ENCODE measurements at places on chromosomes 4 and X.

- no peak for DNase-seq
These were observed 31.1 kb downstream of the CCKAR start for GRCh38 chr4:26459054-26459755.

GRCh38 chr4:159884989-159885388 lies 782.1 kb downstream of the RAPGEF2 start:
- no peak for DNase-seq

DNA sequence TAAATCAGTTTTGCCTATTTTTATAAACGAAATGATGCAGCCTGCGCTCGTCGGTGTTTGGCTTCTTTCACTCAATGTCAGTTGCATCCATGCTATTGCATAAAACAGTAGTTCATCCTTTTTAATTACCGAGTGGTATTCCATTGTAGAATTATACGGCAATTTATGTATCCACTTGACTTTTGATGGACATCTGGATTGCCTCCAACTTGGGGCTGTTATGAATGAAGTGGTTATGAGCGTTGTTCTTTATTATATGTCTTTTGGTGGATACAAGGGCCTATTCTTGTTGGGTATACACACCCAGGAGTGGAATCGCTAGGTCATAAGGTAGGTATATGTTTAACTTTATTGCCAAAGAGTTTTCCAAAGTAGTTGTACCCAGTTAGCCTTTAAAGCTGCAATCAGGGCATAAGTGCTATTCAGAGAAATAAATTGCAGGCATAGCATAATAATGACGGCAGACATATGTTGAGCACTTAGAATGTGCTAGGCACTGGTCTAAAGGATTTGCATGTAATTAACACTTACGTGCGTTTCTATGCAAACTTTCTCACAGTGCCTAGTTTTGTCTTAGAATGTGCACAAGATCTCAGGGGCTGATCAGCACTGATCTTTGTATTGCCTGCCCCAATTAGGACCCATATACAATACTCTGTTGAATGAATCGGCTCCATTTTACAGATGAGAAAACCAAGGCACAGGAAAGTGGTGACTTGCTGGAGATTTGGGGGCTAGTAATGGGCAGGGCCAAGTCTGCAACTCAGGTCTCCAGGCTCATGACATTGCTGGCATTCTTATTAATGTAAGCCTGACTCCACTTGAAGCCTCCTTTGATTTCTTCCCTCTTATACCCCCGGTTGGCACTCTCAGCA lies 407.0 kb downstream of the BCOR start:
- DNase-seq = no peak

- DNase-seq = no peak
These were observed 15.8 kb downstream of the SORBS2 start for GRCh38 chr4:185796176-185796575.

GRCh38 chr4:146143888-146144287 lies 31.6 kb upstream of the LSM6 start:
- DNase-seq = no peak

DNA sequence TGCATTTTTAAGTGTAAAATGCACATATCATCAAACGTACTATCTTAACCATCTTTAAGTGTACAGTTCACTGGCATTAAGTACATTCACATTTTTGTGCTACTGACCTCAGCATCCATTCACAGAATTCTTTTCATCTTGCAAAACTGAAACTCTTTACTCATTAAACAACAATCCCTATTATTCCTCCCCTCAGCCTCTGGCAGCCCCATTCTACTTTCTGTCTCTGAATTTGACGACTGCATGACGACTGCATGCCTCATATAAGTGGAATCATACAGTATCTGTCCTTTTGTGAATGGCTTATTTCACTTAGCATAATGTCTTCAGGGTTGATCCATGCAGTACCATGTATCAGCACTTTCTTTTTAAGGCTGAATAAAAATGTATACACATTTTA lies 38.7 kb downstream of the CNKSR2 start:
- no peak for DNase-seq

DNA sequence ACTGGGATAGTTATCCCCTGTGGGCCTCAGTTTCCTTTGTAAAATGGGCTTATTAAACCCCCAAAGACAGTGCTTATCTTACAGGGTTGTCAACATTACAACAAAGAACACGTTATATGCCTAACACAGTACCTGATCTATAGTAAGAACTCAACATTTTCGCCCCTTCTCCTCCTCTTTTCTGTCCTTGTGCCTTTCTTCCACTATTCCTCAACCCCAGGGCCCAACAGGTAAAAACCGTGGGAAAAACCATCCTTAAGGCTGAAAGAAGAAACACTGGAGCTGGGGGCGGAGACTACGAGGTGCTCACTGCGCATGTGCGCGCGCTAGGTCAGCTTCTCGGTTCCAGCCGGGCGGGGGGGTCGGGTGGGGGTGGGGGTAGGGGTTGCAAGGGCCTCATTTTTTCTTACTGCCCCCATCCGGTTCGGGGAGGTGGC lies 426 bp upstream of the XIAP start:
- DNase-seq = peak; percentile 31

- DNase-seq = no peak
These were observed 41.9 kb downstream of the GYG2 start for GRCh38 chrX:2870650-2871049.

DNA sequence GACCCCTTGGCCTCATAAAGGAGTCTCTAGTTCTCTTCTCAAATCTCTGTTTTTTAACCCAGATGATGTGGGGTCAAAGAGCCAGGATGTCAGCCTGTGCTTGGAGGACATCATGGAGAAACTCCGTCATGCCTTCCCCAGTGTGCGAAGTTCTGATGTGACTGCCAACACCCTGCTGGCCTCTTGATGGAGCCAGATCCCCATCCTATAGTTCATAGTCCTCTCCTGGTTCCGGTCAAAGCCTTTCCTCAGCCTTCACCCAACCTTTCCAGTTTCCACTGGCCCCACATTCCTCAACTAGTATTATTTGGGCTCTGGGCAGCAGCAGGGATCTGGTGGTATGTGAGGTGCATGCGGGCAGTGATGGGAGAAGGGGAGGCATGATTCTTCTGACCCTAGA lies 30.7 kb downstream of the TAF7L start:
- DNase-seq = no peak

DNA sequence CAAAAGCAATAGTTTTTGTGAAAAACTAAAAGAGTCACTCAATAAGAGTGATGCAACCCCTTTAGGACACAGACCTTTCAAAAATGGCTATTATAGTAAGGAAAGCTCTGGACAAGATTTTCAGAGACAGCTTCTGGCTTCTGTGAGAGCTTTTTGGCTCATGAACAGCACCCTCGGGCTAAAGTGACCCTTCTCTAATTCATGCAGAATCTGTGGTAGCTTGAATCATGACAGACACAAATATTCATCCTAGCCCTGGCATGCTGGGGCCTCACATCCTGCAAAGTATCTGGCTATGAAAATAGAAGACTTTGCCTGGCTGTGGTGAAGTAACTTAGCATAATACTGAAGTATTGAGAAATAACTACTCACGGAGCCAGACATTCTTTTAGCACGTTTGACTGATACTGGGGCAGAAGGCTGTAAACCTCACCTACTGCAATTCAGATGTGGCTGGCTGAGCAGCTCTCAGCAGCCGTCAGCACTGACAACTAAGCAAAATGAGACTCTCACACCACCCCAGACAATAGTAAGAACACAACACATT lies 327.3 kb downstream of the MAPK10 start:
- no peak for DNase-seq

GRCh38 chrX:24566240-24566639 lies 80.9 kb downstream of the PCYT1B start:
- DNase-seq = no peak

GRCh38 chr4:45100956-45101818 lies 374.8 kb upstream of the GNPDA2 start:
- no peak for DNase-seq

GRCh38 chr4:772118-772517 lies 53.8 kb downstream of the CPLX1 start:
- DNase-seq = no peak

GRCh38 chr4:88592600-88593448 lies 544 bp downstream of the HERC3 start:
- peak; percentile 80 for DNase-seq

DNA sequence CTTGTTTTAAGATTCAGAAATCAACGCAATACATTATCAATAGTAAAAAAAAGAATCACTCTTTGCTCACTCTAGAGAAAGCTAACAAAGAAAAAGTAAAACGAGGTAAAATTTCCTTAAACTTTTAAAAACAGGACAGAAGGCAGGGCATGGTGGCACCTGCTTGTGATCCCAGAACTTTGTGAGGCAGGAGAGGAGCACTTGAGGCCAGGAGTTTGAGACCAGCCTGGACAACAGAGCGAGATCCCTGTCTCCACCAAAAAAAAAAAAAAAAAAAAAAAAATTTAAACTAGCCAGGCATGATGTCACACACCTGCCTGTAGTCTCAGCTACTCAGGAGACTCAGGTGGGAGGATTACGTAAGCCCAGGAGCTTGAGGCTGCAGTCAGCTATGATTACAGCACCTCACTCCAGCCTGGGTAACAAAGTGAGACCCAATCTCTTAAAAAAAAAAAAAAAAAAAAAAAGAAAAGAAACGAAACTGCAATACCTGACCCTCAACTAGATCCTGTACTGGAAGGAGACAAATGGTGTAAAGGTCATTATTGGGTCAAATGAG lies 3.5 kb downstream of the CCNI start:
- DNase-seq = peak; percentile 27

DNA sequence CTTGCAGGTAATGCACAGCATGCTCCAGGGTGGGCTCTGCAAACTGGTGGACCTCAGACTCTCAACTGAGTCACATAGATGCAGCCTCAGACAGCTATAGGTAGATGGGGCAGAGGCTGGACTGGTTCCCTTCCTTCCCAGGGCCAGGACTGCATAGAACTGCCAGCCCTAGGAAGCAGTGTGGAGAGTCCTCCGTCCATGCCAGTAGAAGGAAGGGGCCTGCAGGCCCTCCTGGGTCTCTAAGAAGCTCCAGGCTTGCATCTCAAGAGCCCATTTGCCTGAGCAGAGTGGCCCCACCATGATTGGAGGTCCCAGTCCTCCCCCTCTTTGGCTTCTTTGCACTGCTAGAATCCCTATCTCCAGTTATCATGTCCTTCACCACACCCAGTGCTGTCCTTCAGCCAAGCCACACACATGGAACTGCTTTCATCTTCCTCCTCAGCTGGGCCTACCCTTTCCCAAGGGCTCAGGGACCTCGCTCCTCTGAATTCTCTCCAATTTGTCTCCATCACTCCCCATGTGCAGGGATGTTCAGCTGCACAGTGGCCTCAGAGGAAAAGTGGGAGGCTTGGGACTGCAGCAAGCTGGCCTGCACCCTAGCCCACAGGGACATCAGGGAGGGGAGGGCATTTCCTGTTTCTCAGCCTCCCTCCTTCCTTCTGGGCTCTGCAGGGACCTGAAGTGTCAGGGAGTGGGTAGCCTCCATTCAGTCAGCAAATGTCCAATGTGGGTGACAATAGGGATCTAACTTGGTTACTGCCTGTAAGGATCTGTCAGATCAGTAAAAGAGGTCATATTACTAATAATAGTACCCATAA lies 146.0 kb downstream of the PJA1 start:
- no peak for DNase-seq

- no peak for DNase-seq
These were observed 408.7 kb upstream of the FAM241A start for GRCh38 chr4:111736516-111736915.

DNA sequence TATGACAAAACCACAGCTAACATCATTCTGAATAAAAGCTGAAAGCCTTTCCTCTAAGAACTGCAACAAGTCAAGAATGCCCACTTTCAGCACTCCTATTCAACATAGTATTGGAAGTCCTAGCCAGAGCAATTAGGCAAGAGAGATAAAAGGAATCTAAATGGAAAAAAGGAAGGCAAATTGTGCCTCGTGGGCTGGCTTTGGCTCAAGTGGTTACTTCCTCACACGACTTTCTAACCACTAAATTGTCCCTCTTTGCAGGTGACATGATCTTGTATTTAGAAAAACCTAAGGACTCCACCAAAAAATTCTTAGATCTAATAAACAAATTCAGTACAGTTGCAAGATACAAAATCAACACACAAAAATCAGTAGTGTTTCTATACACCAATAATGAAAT lies 57.2 kb downstream of the SCML2 start:
- DNase-seq = no peak

DNA sequence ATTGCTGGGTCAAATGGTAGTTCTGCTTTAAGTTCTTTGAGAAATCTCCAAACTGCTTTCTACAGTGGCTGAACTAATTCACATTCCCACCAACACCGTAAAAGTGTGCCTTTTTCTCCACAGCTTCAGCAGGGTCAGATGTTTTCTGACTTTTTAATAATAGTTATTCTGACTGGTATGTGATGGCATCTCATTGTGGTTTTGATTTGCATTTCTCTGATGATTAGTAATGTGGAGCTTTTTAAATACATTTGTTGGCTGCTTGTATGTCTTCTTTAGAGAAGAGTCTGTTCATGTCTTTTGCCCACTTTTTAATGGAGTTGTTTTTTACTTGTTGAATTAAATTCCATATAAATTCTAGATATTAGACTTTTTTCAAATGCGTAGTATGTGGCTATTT lies 257.5 kb upstream of the ANKRD50 start:
- no peak for DNase-seq

DNA sequence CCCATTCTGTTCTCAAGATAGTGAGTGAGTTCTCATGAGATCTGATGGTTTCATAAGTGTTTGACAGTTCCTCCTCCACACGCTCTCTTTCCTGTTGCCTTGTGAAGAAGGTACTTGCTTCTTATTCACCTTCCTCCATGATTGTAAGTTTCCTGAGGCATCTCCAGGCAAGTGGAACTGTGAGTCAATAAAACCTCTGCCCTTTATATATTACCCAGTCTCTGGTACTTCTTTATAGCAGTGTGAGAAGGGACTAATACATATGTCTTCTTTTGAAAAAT lies 58.4 kb downstream of the CFAP299 start:
- DNase-seq = no peak

DNA sequence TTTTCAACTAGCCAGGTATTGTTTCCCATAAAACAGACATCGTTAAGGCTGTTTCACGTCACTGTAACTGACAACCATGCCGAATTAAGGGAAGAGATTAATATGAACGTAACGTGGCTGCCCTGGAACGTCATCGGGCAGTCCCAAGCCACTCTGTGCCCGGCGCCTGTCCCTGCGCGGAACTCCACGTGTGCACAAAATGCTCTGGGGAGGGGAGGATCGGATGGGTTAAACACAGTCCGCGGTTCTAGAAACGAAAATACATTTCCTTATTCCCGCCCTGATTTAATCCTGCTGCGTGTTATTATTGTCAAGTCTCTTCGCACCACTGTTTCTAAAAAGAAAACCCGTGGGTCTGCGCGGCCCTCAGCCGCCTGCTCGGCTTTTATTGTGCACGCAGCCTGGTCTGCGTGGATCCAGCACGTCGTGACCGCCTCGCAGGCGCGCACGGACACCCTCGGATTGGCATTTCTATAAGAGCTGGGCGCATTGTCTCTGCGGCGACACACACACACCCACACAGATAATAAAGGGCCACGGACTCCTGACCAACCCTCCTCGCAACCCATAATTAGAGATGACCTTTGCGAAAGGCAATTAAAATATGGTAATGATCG lies 69.6 kb upstream of the BCOR start:
- no peak for DNase-seq

GRCh38 chrX:12721042-12721441 lies 70.2 kb upstream of the PRPS2 start:
- DNase-seq = no peak

- DNase-seq = no peak
These were observed 120.9 kb downstream of the ARHGEF9 start for GRCh38 chrX:63664083-63664482.

All from stimulated activated CD4-positive, alpha-beta T cell treated with anti-CD3 and anti-CD28 coated beads, Interleukin-1b, Interleukin-23, amount 100 ng/mL, for 4 hours (primary cell).